ENCODE measurements at places on chromosomes 16 and 17. TPM values are rescaled to one million over a fixed set of nuclear protein-coding genes. Genes with fewer than 3 reads are reported as not detected.
A peak's percentile ranks its signal among the peaks of the same experiment; 100 is the strongest.

- DNase-seq = no peak
Observed at GRCh38 chr17:62690168-62690897, 62.9 kb downstream of the MRC2 start.

Gene CCL7
- total RNA-seq = not detected

Gene BEAN1
- not detected for total RNA-seq

Gene TEPSIN
- total RNA-seq = 31.2 TPM

Gene CNGB1
- not detected for total RNA-seq

Gene USH1G
- 6.1 TPM for total RNA-seq

Gene CDH13
- 98.6 TPM for total RNA-seq

Gene SLC22A31
- total RNA-seq = not detected

Gene SPATA22
- total RNA-seq = not detected

GRCh38 chr17:56367366-56367765 is 214.1 kb downstream of the ANKFN1 start:
- no peak for DNase-seq

Gene CDRT4
- total RNA-seq = 0.29 TPM

Gene TP53TG3
- not detected for total RNA-seq

DNA sequence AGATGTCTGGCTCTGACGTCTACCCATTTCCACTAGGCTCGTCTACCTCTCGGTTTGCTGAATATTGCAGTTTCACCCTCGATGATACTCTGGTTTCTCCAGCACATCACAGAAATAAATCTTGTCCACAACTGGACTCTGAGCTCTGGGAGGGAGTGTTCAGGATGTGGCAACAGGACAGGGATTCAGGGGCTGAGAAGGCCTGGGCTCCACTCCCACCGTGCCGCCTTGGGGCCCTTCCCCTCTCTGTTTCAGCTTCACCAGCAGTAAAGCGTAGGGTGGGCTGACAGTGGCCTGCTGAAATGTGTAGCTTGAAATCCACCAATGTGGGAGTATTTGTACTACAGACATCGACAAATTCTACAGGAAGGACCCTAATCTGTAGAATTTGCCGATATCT is 20.0 kb downstream of the TEKT1 start:
- DNase-seq = no peak

Gene MYH11
- 1,893 TPM for total RNA-seq

- no peak for DNase-seq
Observed at GRCh38 chr16:11717811-11718210, 24.8 kb downstream of the TXNDC11 start.

Gene DHX58
- total RNA-seq = 17.3 TPM

DNA sequence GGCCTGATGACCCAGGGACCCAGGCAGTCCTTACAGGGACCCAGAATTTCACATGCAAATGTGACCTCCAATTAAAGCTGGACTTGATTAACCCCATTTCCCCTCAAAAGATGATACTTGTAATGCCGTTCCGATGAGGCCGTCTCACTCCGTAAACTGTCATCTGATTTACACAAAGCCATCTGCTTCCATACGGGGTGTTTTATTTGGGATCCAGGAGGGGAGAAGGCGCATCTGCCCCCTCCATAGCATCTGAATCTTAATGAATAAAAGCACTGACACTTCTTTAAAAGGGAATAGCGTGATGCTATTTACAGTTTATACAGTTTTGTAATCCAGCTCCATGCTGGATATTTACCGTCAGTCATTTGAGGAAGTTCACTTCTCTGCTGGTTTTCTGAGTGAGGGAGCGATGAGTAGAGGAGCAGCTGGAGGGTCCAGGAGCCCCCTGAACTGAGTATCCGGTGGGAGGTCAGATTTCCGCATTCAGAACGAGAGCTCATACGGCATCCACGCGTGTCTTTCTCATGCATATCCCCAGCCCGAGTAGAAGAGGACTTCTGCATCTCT is 452.7 kb downstream of the WWOX start:
- no peak for DNase-seq

DNA sequence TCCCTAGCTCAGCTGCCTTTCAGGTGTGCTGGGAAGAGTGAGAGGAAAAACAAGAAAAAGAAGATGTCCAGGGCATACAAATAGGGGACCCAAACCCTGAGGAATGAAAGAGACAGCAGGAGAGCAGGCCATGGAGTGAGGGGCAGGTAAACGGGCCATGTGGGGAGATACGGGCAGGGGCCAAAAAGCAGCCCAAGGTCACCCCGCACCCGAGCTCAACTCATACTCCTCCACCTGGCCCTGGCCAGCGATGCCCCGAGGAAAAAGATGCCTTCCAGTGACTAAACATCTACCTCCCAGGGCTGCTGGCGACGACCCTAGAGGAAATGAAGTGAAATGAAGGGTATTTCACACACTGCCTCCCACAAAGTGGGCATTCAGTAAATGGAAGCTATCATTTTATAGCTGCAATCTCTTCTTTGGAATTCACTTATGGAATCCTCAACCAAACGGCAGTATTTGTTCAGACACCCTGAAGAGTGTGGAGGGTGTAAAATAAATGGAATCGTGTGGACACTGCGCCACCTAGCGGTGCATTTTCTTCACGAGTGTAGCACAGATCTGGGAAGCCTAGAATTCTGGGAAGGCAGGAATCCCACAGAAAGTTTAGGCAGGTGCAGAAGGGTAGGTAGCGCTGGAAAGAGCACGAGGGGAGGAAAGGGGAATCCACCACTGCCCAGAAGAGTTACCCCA is 14.9 kb downstream of the ELAC2 start:
- DNase-seq = peak; percentile 81

GRCh38 chr17:3794557-3795389 is 6.2 kb downstream of the ITGAE start:
- no peak for DNase-seq

Gene TLK2
- 120 TPM for total RNA-seq

Gene CES1
- 31.7 TPM for total RNA-seq

Gene RAB37
- total RNA-seq = 1.1 TPM

- no peak for DNase-seq
Observed at GRCh38 chr16:66924527-66925321, 611 bp downstream of the RRAD start.

GRCh38 chr17:82376042-82376730 is 4.6 kb downstream of the UTS2R start:
- DNase-seq = no peak

DNA sequence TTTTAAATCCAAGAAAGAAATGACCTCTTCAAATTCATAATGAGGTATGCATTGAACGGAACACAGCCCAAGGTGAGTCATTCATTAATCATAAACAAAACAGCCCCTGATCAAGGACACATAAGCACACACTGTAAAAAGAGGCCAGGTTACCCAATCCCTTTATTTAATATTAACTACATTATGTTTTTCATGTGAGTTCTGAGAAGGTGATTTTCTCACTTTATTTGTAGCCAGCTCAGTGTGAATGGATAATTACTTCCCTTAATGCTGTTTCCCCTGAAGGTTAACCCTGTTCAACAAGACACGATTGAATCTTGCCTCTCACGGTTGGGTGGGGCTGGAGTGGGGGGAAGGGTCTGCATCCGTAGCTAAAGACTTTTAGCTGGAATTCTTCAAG is 257.3 kb upstream of the SALL1 start:
- DNase-seq = no peak

GRCh38 chr16:87496447-87496801 is 3.6 kb upstream of the ZCCHC14 start:
- DNase-seq = no peak

Gene ASPHD1
- total RNA-seq = not detected

Gene ABI3
- total RNA-seq = 9.2 TPM

- DNase-seq = no peak
Observed at GRCh38 chr17:48767263-48767774, 38.8 kb upstream of the HOXB13 start.

DNA sequence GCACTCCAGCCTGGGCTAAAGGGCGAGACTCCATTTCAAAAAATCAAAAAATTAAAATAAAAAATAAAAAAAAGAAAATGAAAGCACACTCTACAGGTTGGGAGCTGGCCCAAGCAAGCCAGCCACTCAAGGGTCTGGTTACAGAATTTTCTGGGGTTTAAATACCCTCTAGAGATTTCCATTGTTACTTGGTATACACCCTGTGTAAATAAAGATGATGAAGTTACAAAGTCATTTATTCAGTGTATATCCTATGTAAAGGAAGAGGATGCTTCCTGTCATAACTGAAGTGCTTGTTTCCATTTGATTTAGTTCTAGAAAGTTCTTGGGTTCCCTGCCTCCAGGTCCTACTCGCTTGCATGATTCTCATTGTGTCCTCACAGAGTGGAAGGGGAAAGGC is 79.9 kb upstream of the C17orf78 start:
- no peak for DNase-seq

- DNase-seq = no peak
Observed at GRCh38 chr17:47180337-47180736, 8.8 kb downstream of the CDC27 start.

- no peak for DNase-seq
Observed at GRCh38 chr16:89120281-89120680, 26.6 kb downstream of the ACSF3 start.

GRCh38 chr17:71963351-71963750 is 157.5 kb upstream of the SOX9 start:
- no peak for DNase-seq

Gene PYY
- not detected for total RNA-seq

DNA sequence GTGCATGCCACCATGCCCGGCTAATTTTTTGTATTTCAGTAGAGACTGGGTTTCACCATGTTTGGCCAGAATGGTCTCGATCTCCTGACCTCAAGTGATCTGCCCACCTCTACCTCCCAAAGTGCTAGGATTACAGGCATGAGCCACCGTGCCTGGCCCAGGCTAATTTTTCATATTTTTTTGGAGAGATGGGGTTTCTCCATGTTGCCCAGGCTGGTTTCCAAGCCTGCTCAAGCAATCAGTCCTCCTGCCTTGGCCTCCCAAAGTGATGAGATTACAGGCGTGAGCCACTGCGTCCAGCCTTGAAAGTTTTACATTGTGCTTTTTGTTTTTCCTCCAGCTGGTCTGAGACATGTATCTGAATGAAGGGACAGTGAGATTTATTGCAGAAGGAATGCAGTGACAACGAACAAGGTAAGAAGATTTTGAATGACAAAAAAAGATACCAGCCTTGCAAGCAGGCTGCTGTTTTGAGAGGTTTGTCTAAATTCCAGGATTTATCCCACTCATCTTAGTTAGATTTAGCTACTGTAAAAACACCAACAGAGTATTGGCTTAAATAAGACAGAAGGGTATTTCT is 3.4 kb upstream of the ENGASE start:
- DNase-seq = no peak

Gene LLGL1
- total RNA-seq = 19.7 TPM

Gene TAF1C
- 210 TPM for total RNA-seq

GRCh38 chr17:55219934-55220333 is 44.8 kb upstream of the HLF start:
- no peak for DNase-seq

Gene PERCC1
- not detected for total RNA-seq

Gene FBXW10
- total RNA-seq = not detected

DNA sequence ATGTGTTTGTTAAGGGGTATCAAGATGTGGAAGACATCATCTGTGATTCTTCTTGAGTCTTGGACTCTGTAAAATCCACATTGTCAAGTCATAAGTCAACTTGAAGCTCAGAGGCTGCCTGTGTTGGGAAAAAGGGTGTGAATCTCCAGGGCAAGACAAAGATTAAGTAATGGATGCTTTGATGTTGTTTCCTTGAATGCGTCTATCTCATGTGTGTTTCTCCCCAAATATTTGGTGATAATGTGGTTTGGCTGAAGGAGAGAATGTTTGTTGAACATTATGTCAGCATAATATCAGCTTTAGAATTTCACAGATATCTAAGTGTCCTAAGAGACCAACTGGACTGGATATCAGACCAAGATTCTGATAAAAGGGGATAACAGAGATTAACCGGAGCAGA is 24.1 kb upstream of the KCNJ16 start:
- no peak for DNase-seq

Measured in uterus (tissue), 4 donors.